ENCODE measurements at places on chromosomes 2 and 18.

DNA sequence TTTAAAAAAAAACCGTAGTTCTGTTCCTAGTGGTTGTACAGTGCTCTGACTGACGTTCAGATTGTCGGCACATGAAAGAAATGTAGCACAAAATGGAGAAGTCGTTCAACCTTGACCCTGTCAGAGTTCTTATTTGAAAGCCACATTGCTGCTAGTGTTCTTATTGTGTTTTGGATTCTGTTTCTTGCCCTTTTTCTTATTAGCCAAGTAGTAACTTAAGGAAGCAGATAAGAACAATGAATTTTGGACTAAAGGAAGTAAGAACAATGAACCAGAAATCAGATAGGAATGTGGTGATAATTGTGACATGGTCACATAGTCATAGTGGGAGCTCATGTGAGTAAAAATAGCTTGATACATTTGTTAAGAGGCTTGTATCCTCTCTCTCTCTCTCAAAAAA lies 45.9 kb downstream of the RPIA start:
- no peak for DNase-seq

GRCh38 chr2:240623531-240624010 lies 1.7 kb upstream of the GPR35 start:
- DNase-seq: no peak

GRCh38 chr18:46650681-46651080 lies 6.3 kb downstream of the LOXHD1 start:
- DNase-seq: no peak

GRCh38 chr2:101630224-101630949 lies 67.1 kb upstream of the MAP4K4 start:
- DNase-seq: no peak

DNA sequence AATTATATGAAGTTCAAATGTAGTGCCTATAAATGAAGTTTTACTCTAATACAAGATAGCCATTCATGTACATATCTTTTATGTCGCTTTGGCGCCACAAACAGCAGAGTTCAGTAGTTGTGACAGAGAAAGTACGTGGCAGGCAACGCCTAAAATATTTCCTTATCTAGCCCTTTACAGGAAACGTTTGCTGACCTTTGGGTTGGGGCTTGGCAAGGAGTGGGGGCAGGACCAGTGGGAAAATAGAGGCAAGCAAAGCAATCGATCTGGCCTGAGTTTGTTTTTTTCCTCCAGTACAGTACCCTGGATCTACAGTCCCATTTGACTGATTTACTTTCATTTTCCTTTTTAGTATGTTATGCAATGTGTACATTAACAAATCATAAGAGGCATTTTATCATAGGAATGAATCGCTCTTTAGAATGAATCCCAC lies 13.1 kb downstream of the CCDC68 start:
- DNase-seq: no peak

DNA sequence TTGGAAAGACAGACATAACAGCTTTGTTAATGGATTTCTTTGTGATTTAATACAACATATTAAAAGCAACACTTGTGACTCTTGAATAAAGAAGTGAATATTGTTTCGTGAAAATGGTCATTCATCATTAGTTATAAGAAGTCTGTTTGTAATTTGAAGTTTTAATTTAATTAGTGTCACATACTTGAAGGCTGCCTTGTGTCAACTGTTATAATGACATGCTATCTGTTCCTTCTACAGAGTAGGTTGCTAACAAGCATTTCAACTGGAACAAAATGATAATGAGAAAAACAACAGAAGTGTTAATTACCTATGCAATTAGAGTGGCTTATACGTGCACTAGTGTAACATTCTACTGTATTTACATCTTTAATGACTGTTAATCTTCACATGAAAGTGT lies 624.7 kb downstream of the LRP1B start:
- no peak for DNase-seq

- no peak for DNase-seq
These were observed 61.0 kb downstream of the TMEM163 start for GRCh38 chr2:134657650-134658250.

GRCh38 chr2:224272237-224272910 lies 129.5 kb downstream of the FAM124B start:
- DNase-seq: no peak

DNA sequence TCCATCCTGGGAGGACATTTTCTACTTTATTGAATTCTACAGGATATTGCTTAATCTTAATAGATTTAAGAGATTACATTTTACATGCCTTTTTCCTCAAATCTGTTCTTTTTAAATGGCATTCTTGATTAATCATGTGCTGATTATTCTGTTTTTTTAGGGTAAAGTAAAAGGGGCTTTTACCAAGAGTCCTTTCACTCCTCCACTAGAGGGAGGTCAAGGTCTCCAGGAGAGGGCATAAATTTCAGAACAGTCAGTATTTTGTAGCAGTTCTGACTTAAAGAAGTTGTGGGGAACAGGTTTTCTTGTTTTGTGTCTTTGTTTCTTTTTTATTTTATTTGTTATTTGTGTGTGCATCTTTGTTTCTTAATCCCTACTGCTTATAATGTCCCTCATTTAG lies 25.4 kb downstream of the WDR75 start:
- DNase-seq: no peak

GRCh38 chr18:45557779-45558178 lies 57.5 kb upstream of the SLC14A2 start:
- no peak for DNase-seq

DNA sequence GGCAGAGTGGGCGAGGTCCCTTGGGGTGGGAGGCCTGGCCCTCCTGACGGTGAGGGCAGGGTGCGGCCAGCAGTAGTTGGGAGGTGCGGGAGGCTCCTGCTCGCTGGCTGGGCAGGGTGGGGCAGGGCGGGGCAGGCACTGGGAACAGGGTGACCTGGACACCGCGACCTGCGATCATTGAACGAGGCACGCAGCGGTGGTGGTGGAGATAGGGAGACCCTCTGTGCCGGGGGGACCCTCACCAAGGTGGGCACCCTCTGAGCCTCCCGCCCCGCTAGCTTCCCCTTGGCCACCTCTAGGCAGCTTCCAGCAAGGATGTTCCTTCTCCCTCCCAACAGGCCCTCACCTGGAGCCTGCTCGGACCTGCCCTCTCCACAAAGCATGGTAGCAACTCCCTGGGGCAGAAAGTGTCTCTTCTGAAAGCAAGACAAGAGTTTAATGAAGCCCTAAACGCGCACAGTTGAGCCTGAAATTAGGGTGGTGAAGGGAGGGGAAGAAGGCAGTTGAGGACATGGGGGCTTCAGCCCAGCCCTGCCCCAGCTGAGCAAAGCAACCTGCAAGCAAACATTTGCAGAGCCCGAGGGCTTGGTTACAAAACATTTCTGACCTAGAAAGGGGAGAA lies 15.4 kb upstream of the FOSL2 start:
- no peak for DNase-seq

DNA sequence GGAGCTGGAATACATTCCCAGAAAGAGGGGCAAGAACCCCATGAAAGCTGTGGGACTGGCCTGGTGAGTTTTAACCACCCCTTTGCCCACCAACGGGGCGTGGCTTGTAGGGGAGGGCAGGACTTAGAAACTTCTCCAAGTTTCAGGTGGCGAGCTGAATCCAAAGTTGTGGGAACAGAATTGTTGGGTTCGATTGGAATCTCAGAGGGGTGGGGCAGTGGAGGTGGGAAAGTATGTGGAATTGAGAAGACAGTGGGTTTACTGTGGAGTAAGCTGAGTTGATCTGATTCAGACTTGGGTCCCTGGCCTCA lies 1.1 kb downstream of the PNKD start:
- no peak for DNase-seq

DNA sequence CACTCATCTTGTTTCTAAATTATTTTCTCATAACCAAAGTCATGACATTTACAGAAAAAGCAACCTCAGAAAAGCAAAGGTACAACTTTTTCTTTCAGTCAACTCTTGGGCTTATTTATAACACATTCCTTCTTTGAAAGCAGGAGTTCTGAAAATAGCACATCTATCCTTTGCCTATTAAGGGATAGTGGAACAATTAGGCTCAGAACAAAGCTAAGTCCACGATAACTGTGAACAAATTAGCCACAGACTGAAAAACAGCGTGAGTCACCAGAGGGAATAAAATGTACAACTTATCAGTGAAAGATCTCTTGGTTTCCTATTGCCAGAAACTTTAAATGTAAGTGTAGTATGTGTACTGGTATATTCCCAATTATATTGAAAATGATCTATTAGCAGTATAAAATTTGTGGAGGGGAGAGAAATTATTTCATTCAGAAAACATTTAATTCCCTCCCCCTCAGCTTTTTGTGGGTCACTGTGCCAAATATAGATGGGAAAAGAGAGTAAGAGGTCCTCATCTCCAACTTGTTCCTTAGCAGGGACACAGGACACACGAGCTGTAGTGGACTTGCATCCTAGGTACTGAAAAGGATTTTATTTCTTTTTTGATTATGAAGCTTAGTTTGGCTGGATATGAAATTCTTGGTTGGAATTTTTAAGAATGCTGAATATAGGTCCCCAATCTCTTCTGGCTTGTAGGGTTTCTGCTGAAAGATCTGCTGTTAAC lies 15.4 kb upstream of the MATN3 start:
- DNase-seq: no peak

DNA sequence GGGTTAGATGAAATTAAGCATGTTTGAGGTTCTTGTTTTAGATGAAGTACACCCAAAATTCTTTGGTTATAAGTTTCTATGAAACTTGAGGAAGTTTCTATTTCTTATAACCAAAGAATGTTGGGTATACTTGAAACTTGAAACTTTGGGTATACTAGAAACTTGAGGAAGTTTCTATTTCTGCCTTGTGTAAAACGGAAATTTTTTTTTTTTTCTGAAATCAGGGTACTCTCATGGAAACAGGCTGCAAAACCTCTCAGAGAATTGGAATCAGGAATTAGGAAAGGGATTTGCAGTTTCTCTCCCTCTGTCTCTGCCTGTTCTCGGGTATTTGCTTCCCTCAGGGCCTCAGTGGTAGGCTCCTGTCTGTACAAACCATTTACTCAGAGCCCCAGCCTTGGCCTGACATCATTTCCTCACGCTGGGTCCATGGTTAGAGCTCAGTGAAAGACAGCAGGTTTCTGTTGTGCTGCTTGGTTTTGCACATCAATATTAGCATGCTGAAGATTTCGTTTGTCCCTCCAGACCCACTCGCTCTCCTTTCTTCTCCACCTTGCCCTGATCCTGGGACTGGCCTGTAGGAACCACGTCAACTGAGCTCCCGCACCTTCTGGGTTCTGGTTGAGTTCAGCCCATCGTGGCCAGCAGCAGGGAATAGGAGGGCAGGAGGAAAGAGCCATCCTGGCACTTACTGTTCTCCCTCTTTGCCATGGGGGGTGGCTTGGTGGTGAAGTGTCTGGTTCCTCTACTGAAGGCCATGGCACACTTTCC lies 106.4 kb downstream of the POLR1A start:
- no peak for DNase-seq

GRCh38 chr2:200452377-200452776 lies 57.5 kb downstream of the KCTD18 start:
- no peak for DNase-seq

DNA sequence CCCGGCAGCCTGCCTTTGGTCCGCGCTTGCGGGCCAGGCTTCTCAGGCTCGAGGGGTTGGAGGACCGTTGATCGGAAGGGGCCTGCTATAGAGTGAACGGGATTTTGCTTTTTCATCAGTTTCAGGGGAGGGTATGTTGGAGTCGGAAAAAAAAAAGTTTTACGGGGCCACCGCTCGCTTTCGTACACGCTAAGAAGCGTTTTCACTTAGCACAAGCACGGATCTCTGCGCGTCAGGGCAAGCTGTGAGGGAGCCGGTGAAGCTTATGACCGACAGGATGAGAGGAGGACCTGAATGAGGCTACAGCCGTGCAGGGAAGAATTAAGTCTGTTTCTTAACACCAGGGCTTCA lies 443 bp downstream of the CPSF3 start:
- no peak for DNase-seq

- no peak for DNase-seq
These were observed 2.1 kb downstream of the COL6A3 start for GRCh38 chr2:237411683-237412423.

- DNase-seq: no peak
These were observed 83.1 kb downstream of the FAM161A start for GRCh38 chr2:61770746-61771145.

DNA sequence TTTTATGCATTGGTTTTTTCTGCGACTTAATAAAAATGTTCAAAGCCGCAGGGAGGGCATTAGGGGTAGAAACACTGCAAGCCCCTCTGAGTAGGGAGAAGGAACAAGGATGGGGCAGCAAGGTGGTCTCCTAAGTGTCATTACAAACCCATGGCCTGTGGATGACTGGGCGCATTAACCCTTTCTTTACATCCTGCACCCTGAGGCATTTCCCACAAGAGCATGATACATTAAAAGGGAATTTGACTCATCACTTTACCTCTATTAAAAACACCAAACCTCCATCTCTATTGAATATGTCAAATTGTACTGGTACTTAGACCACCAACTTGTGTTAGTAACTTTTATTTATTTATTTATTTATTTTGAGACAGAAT lies 112.5 kb downstream of the VIT start:
- DNase-seq: no peak

DNA sequence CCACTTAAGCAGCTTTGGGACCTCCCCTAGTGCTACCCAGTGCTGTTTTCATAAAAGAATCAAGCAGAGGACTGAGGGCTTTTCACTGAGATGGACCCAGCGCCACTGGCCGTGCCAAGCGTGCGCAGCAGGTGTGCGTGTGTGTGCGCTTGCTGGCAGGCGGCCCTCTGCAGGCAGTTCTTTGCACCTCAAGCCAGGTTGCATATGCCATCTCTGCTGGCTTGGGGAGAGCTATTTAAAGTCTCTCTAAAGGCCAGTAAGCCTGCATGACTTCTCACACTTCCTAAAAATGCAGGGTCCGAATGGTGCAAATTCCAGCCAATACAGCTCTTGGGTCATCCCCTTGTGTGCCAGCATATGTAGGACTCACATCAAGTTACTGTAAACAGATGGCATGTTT lies 255.5 kb downstream of the RNF152 start:
- DNase-seq: no peak

- DNase-seq: no peak
These were observed 122.4 kb upstream of the BCL2L11 start for GRCh38 chr2:110998311-110998710.

DNA sequence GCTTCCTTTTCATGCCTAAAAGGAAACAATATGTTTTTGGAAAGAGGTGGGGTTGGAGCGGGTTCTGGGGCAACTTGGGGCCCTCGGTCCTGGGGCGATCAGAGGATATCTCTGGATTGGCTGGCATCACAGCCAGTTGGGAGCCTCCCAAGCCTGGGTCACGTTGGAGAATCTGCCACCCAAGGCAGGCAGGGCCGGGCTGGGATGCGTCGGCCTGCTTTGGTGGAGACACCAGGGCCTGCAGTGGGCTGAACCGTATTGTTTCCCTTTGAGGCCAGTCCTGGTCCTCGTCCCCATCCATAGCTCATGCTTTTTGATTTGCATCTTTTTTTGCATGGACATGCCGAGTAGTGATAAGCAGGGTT lies 235.8 kb downstream of the ATAD2B start:
- DNase-seq: no peak

- DNase-seq: no peak
These were observed 119.1 kb upstream of the PELI1 start for GRCh38 chr2:64263315-64263714.

All from head of caudate nucleus (tissue), 42 donors.